ENCODE measurements at places on chromosomes 3 and 15. TPM values are rescaled to one million over a fixed set of nuclear protein-coding genes. Genes with fewer than 3 reads are reported as not detected.

Gene OIP5
- 15.5 TPM for total RNA-seq

Gene BAHD1
- 11.1 TPM for total RNA-seq

Gene P3H2
- 5.4 TPM for total RNA-seq

Gene C15orf62
- total RNA-seq = 0.99 TPM

Gene GPX1
- total RNA-seq = 357 TPM

Gene P2RY1
- total RNA-seq = 6.6 TPM

Gene ATP13A4
- total RNA-seq = 4.4 TPM

Measured in airway epithelial cell (primary cell).